ENCODE measurements at places on chromosomes 7 and 10.

GRCh38 chr7:55476852-55477780 is 95.2 kb downstream of the VOPP1 start:
- DNase-seq, result no peak

DNA sequence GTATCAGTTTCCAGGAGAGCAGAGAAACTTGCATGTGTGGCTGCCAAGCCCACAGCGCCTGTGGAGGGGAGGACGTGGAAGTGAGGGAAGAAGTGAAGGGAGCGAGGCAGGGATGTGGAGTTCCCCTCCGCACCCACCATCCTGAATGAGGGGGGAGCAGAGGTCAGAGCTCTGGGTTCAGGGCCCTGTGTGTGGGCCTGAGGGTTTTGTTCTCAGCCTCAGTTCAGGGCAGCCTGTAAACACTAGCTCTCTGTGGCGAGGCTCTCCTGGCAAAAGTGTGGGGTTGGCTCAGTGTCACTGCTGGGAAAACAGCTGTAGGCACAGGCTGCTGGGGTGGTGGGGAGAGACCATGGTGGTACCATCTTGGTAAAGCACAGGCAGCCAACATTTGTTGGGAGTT is 108.4 kb downstream of the C10orf105 start:
- no peak for DNase-seq

DNA sequence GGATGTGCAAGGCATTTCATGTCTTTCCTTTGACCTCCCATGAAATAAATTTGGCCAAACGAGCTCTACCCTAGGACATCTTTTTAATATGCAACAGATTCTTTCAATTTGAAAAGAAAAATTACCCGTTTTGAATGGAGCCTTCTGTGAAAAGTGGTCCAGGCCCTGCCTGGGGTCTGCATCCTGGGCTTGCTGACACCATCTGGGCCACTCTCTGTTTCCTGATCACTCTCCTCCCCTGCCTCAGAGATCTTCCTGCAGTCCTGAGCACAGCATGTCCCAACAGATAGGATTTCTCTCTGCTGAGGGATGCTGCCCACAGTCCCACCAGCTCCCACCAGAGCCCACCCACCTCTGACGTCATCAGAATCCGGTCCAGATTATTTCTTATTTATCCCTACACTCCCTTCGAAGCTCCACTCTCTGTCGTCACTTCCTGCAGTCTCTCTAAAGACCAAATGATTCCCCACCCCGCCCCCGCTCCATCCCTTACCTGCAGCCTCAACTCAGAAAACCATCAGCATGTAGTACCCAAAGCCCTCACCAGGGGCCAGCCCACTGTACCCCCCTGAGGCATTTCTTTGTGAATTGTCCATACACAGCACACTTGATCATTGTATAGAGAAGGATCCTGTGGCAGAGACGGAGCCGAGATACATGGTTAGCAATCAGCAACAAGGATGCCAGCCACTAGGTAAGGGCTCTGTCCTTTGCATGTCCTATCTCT is 192.1 kb upstream of the MGMT start:
- no peak for DNase-seq

DNA sequence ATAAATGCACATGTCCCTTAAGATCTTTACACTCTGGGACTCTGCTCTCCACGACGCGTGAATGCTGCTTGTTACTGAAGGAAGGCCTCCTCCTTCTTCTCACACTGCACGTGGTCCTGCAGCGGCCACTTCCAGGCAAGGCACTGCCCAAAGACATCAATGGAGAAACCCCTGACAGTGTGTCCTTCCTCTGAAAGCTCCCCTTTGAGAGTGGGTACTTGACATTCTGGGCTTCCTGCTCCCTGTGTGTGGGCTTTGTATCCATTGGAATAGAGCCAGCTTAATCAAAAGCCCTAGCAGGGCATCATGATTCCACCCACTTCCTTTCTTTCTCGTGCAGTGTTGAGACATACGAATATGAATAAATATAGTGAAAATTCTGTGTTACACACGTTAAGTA is 69.7 kb upstream of the STK17A start:
- DNase-seq, result no peak

GRCh38 chr10:119208553-119208940 is 1.2 kb downstream of the GRK5 start:
- no peak for DNase-seq

DNA sequence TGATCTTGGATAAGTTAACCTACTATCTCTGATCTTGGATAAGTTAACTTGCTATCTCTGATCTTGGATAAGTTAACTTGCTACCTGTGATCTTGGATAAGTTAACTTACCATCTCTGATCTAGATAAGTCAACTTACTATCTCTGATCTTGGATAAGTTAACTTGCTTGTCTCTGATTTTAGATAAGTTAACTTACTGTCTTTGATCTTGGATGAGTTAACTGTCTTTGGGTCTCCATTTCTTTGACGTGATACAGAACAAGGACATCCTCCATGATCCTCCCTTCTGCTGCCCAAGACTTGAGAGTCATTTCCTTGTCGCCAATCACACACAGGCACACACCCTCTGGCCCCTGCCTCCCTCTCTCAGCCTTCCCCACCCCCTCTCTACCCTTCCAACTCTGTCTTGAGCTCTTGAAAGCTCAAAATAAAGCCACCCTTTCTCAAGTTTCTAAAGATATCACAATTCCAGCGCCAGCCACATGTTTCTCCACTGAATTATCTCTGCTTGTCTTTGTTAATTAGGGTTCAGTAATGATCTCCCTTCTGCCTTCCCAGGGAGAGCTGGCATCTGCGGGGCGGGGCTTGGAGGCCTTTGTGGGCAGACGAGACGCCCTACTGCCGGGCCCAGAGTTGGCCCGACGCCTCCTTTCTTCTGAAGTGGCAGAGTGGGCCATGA is 85.1 kb upstream of the GTF2I start:
- DNase-seq, result no peak

Measured in GM18507 (cell line).